ENCODE measurements at places on chromosomes 1 and 21. TPM values are rescaled to one million over a fixed set of nuclear protein-coding genes. Genes with fewer than 3 reads are reported as not detected.

The HTR6 gene
- total RNA-seq, result not detected

The BTBD8 gene
- total RNA-seq, result 1.6 TPM

- H3K27ac ChIP-seq, result no peak overlapping the region
- H3K36me3 ChIP-seq, result no peaks in the 10 kb centered on the region
- peaks cover 5% of the 10 kb centered on the region for H3K27me3 ChIP-seq
- H3K4me3 ChIP-seq, result no peak overlapping the region
- no peaks in the 10 kb centered on the region for H3K4me1 ChIP-seq
Measured at GRCh38 chr1:210922666-210923065, 211.3 kb downstream of the KCNH1 start.

GRCh38 chr1:222880587-222880986 lies 65.7 kb downstream of the DISP1 start:
- H3K27me3 ChIP-seq, result no peaks in the 10 kb centered on the region
- peaks cover 13% of the 10 kb centered on the region for H3K4me1 ChIP-seq
- peak; percentile 52 for DNase-seq
- no peak overlapping the region for H3K27ac ChIP-seq
- H3K36me3 ChIP-seq, result no peaks in the 10 kb centered on the region

The PLA2G2D gene
- not detected for total RNA-seq

The RNF223 gene
- not detected for total RNA-seq

GRCh38 chr1:27915082-27915575 lies 19.7 kb upstream of the SMPDL3B start:
- peaks cover 27% of the 10 kb centered on the region for H3K36me3 ChIP-seq
- H3K4me3 ChIP-seq, result no peak overlapping the region
- H3K27me3 ChIP-seq, result peaks cover 13% of the 10 kb centered on the region
- peak overlapping the region; percentile 99 for H3K27ac ChIP-seq

The ANGPTL7 gene
- not detected for total RNA-seq

DNA sequence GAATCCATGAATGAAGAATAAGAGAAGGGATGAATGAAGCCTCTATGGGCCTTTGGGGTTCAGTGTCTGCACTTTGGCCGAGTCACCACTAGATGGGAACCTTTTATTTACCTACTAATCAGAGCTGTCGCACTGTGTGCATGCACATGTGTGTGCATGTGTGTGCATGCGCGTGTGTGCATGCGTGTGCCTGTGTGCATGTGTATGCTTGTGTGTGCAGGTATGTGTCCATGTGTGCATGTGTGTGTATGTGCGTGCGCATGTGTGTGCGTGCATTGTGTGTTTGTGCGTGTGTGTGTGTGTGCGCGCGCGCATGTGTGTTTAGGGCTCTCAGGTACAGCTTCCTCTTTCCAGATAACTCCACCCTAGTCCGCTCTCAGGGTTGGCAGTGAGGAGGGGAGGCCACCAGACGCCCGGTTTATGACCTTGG lies 20.4 kb upstream of the UBXN10 start:
- no peak overlapping the region for H3K4me3 ChIP-seq
- H3K4me1 ChIP-seq, result no peaks in the 10 kb centered on the region
- peak; percentile 30 for DNase-seq
- H3K27me3 ChIP-seq, result peaks cover 12% of the 10 kb centered on the region
- peaks cover 5% of the 10 kb centered on the region for H3K36me3 ChIP-seq

DNA sequence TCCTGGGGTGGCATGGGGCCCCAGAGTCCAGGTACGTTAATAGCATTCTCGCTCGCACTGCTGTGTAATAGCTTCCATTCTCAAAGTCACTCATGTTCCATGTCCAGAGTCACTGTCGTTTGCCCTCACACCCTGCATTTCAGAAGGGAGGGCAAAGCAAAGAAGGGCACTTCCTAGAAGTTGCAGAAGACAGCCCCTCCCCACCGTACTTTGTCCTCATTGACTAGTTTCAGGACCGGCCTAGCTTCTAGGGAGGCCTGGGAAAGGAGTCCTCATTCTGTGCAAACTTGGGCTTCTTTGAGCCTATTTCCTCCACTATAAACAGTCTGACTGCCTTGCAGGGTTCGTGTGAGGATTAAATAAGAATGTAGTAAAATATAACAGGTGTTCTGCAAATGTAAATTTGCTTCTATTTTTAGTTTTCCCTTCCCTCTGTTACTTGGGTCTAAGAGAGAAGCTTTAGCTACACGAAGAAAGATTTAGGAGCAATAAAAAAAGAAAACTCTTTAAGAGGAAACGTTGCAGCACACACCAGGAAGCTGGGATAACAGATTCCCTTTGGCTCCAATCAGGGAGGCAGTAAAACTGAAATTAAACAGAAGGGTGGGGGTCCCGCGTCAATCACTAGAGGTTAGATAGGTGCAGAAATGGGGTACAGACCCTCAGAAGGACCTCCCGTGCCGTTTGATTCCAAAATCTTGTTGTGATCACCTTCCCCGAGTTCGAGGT lies 40.1 kb downstream of the ACTL8 start:
- peaks cover 5% of the 10 kb centered on the region for H3K27me3 ChIP-seq
- no peak for DNase-seq
- no peak overlapping the region for H3K27ac ChIP-seq
- no peak overlapping the region for H3K4me3 ChIP-seq
- no peaks in the 10 kb centered on the region for H3K36me3 ChIP-seq

- peaks cover 4% of the 10 kb centered on the region for H3K4me1 ChIP-seq
- no peak overlapping the region for H3K27ac ChIP-seq
- H3K27me3 ChIP-seq, result peaks cover 20% of the 10 kb centered on the region
- H3K36me3 ChIP-seq, result no peaks in the 10 kb centered on the region
- no peak for DNase-seq
- H3K4me3 ChIP-seq, result no peak overlapping the region
Measured at GRCh38 chr1:61013946-61014667, 68.3 kb upstream of the NFIA start.

The C1orf87 gene
- not detected for total RNA-seq

- peaks cover 2% of the 10 kb centered on the region for H3K27me3 ChIP-seq
- H3K4me3 ChIP-seq, result no peak overlapping the region
- DNase-seq, result no peak
- peak overlapping the region; percentile 91 for H3K27ac ChIP-seq
- H3K36me3 ChIP-seq, result peaks cover 8% of the 10 kb centered on the region
Measured at GRCh38 chr1:40838980-40839942, 22.9 kb downstream of the CITED4 start.

GRCh38 chr1:2451741-2452140 lies 24.3 kb upstream of the PLCH2 start:
- no peak for DNase-seq
- no peak overlapping the region for H3K27ac ChIP-seq
- no peaks in the 10 kb centered on the region for H3K36me3 ChIP-seq
- no peaks in the 10 kb centered on the region for H3K4me1 ChIP-seq

The OR2AK2 gene
- not detected for total RNA-seq

- peaks cover 23% of the 10 kb centered on the region for H3K27me3 ChIP-seq
- no peak overlapping the region for H3K4me3 ChIP-seq
- H3K36me3 ChIP-seq, result no peaks in the 10 kb centered on the region
- H3K27ac ChIP-seq, result no peak overlapping the region
- peaks cover 5% of the 10 kb centered on the region for H3K4me1 ChIP-seq
Measured at GRCh38 chr1:46724991-46725735, 6.2 kb upstream of the EFCAB14 start.

DNA sequence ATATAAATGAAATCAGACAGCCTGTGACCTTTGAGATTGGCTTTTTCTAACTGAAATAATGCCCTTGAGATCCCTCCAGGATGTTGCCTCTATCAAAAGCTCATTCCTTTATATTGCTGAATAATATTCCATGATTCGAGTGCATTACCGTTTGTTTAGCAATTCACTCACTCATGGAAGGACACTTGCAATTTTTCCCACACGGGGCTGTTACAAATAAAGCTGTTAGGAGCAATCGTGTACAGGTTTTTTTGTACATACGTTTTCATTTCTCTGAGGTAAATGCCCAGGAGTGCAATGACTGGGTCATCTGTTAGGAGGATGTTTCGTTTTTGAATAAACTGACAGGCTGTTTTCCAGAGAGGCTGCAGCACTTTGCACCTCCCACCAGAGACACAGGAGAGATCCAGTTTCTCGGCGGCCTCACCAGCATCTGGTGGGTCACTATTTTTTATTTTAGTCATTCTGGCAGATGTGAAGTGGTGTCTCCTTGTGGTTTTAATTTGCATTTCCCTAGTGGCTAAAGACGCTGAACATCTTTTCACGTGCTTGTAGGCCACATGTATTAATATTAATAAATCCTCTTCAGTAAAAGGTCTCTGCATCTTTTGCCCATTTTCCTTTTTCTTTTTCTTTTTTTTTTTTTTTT lies 11.0 kb downstream of the PRDM15 start:
- no peak for DNase-seq
- no peak overlapping the region for H3K4me3 ChIP-seq
- no peaks in the 10 kb centered on the region for H3K27me3 ChIP-seq

The L1TD1 gene
- total RNA-seq, result not detected

DNA sequence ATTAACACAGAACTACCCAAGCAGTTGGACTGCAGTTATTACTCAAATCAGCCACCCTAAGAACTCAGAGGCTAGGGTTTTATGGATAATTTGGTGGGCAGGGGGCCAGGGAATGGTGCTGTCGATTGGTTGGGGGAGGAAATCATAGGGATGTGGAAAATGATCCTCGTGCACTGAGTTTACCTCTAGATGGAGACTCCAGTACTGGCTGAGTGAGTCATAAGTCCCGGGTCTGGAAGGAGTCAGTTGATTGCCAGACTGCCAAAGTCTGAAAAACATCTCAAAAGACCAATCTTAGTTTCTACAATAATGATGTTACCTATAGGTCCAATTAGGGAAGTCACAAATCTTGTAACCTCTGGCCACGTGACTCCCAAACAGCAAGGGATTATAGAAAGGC lies 257.5 kb upstream of the PRMT6 start:
- H3K36me3 ChIP-seq, result no peaks in the 10 kb centered on the region
- no peaks in the 10 kb centered on the region for H3K4me1 ChIP-seq
- H3K27me3 ChIP-seq, result no peaks in the 10 kb centered on the region
- no peak overlapping the region for H3K4me3 ChIP-seq
- DNase-seq, result no peak

DNA sequence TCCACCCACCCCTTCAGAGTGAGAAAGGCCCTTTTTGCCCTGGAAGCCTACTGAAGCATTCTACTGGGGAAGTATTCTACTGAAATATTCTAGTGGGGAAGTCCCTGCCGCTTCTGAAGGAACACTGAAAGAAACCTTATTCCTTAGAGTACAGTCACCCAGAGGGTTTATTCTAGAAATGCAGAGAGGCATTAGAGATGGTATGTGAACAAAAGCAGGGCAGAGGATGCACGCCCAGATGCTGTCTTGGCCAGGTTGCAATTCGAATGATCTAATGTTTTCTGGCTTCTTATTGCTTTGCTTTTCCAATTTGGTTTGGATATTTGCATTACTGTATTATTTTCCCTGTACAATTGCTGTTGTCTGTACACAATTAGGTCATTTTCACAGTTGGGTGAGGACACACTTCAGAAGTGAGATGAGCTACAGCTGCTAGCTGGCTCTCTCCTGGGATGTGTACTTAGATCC lies 37.1 kb downstream of the CCN1 start:
- H3K27ac ChIP-seq, result no peak overlapping the region
- H3K4me3 ChIP-seq, result no peak overlapping the region

- no peak overlapping the region for H3K4me3 ChIP-seq
- no peak overlapping the region for H3K27ac ChIP-seq
- H3K36me3 ChIP-seq, result no peaks in the 10 kb centered on the region
- H3K27me3 ChIP-seq, result peaks cover 44% of the 10 kb centered on the region
- DNase-seq, result peak; percentile 14
- no peaks in the 10 kb centered on the region for H3K4me1 ChIP-seq
Measured at GRCh38 chr1:159999204-159999603, 32.6 kb downstream of the PIGM start.

- no peak for DNase-seq
- H3K36me3 ChIP-seq, result peaks cover 50% of the 10 kb centered on the region
- H3K4me3 ChIP-seq, result peak overlapping the region; percentile 4
- no peaks in the 10 kb centered on the region for H3K27me3 ChIP-seq
Measured at GRCh38 chr1:66342707-66343106, 191.2 kb upstream of the SGIP1 start.

- H3K4me3 ChIP-seq, result no peak overlapping the region
- no peaks in the 10 kb centered on the region for H3K27me3 ChIP-seq
- H3K36me3 ChIP-seq, result no peaks in the 10 kb centered on the region
- no peaks in the 10 kb centered on the region for H3K4me1 ChIP-seq
- DNase-seq, result no peak
Measured at GRCh38 chr21:16418642-16419041, 688.9 kb downstream of the USP25 start.

GRCh38 chr1:223665592-223666312 lies at the start of gene CAPN8:
TSS of gene CAPN8 (minus strand) at chr1:223665701. CDS start at chr1:223665646, 55 bp downstream.
- no peak within 1 kb of the TSS for H3K4me3 ChIP-seq
- no peaks in the 10 kb centered on the region for H3K4me1 ChIP-seq
- DNase-seq, result no peak

- H3K27me3 ChIP-seq, result no peaks in the 10 kb centered on the region
- H3K4me3 ChIP-seq, result no peak overlapping the region
- no peak overlapping the region for H3K27ac ChIP-seq
- H3K4me1 ChIP-seq, result no peaks in the 10 kb centered on the region
- no peaks in the 10 kb centered on the region for H3K36me3 ChIP-seq
Measured at GRCh38 chr1:14852291-14852690, 253.8 kb downstream of the KAZN start.

- peaks cover 8% of the 10 kb centered on the region for H3K36me3 ChIP-seq
- no peak overlapping the region for H3K27ac ChIP-seq
- H3K27me3 ChIP-seq, result peaks cover 24% of the 10 kb centered on the region
- peaks cover 27% of the 10 kb centered on the region for H3K4me1 ChIP-seq
- no peak for DNase-seq
- H3K4me3 ChIP-seq, result no peak overlapping the region
Measured at GRCh38 chr21:33189237-33189636, 40.5 kb upstream of the IFNAR2 start.

DNA sequence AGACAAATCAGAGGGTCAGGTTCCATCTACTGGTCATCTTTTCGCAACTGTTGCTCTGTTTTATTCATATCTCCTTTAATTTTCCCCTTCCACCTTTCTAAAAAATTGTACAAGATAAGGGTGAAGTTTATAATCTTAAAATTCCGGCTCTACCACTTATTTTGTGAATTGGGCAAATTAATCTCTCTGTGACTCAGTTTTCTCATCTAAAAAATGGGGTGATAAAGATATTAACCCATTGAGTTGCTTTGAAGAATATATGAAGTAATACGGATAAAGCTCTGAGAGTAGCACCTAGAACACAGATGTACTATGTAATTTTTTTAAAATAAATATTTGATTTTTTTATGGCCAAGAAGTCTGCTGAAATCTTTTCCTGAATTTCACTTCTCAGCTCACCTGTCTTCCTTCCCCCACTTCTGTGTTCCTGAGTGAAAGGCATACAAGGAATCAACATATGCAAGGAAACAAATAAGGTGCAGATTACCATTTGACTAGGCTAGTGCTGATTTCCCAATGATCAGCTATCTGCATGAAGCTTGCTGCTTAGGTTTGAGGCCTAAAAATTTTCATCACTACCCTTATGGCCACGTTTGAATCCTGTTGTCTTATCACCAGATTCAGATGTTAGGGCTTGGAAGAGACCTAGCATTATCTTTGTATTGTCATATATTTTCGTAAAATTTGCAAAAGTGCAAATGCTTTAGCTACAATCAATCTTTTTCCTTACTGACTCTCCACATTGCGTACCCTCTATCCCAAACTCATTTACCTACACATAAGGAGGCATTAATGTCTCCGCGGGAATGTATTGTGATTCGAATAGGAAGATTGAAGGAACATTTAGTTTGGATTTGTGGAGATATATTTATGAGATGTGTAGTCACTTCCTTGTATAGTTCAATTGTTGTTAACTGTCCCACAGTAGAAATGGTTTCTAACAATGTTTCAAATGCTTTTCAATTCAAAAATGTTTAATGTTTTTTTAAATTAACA lies 718.3 kb upstream of the PTBP2 start:
- no peaks in the 10 kb centered on the region for H3K27me3 ChIP-seq
- H3K4me1 ChIP-seq, result no peaks in the 10 kb centered on the region
- no peak overlapping the region for H3K4me3 ChIP-seq
- H3K36me3 ChIP-seq, result no peaks in the 10 kb centered on the region

The ASCL5 gene
- total RNA-seq, result not detected

GRCh38 chr1:68516066-68516465 lies 19.2 kb upstream of the DEPDC1 start:
- no peak for DNase-seq
- H3K36me3 ChIP-seq, result no peaks in the 10 kb centered on the region
- H3K4me3 ChIP-seq, result no peak overlapping the region
- no peak overlapping the region for H3K27ac ChIP-seq
- peaks cover 5% of the 10 kb centered on the region for H3K27me3 ChIP-seq
